IMR-90 (cell line): ENCODE measurements at places on chromosomes 3 and 15. TPM values are rescaled to one million over a fixed set of nuclear protein-coding genes. Genes with fewer than 3 reads are reported as not detected.

Gene PLA2G4F
- not detected in 2 replicates for total RNA-seq

Gene IL1RAP
- 9.4 and 11.3 TPM in 2 replicates for total RNA-seq

Gene CMSS1
- total RNA-seq = 13.6 and 18.1 TPM in 2 replicates

Gene NMNAT3
- total RNA-seq = under 0.01 and 0.36 TPM in 2 replicates

Gene TNNC1
- total RNA-seq = 1.1 and 1.3 TPM in 2 replicates

Gene SPSB4
- not detected in 2 replicates for total RNA-seq

Gene MME
- 19.4 and 22.8 TPM in 2 replicates for total RNA-seq

Gene MYLK
- total RNA-seq = 484 and 521 TPM in 2 replicates

Gene GUCA1C
- total RNA-seq = not detected in 2 replicates

Gene RPP25
- under 0.01 and 0.18 TPM in 2 replicates for total RNA-seq

Gene SNTN
- not detected in 2 replicates for total RNA-seq

Gene TRPM1
- total RNA-seq = 0.28 TPM in 1 of 2 replicates, not detected in the other

Gene GRIP2
- total RNA-seq = under 0.01 TPM in 1 of 2 replicates, not detected in the other

Gene SLC24A5
- not detected in 2 replicates for total RNA-seq

Gene CXCR6
- total RNA-seq = under 0.01 TPM in 1 of 2 replicates, not detected in the other

Gene ZKSCAN7
- total RNA-seq = 4.7 TPM in 2 replicates

Gene ZNF385D
- total RNA-seq = 0.18 and 0.28 TPM in 2 replicates

Gene OR5K1
- not detected in 2 replicates for total RNA-seq

Gene CPLX3
- total RNA-seq = not detected in 2 replicates

Gene PLCD1
- 15.0 and 16.3 TPM in 2 replicates for total RNA-seq

Gene SLC6A20
- not detected in 2 replicates for total RNA-seq

Gene EHD4
- total RNA-seq = 26.4 and 29.0 TPM in 2 replicates

Gene SUSD5
- total RNA-seq = 2.9 and 3.9 TPM in 2 replicates

Gene NOX5
- under 0.01 TPM in 1 of 2 replicates, not detected in the other for total RNA-seq

Gene TM6SF1
- total RNA-seq = 1.6 and 1.9 TPM in 2 replicates

Gene TMEM40
- total RNA-seq = not detected in 2 replicates

Gene XIRP1
- total RNA-seq = under 0.01 TPM in 2 replicates

Gene SUCNR1
- not detected in 2 replicates for total RNA-seq

Gene PGBD4
- total RNA-seq = 1.3 and 1.9 TPM in 2 replicates

Gene COL7A1
- 3.1 and 4.1 TPM in 2 replicates for total RNA-seq

Gene KNG1
- not detected in 2 replicates for total RNA-seq

Gene LINGO1
- total RNA-seq = not detected in 2 replicates

Gene WWTR1
- 30.3 and 38.9 TPM in 2 replicates for total RNA-seq

Gene EEFSEC
- 4.4 and 4.5 TPM in 2 replicates for total RNA-seq

Gene ISLR
- under 0.01 TPM in 2 replicates for total RNA-seq

Gene TMEM212
- total RNA-seq = not detected in 2 replicates

Gene EPHA6
- total RNA-seq = not detected in 2 replicates

Gene GNAI2
- 816 and 867 TPM in 2 replicates for total RNA-seq

Gene ZNF619
- total RNA-seq = 4.2 and 4.8 TPM in 2 replicates

Gene MORC1
- total RNA-seq = not detected in 2 replicates

Gene GDPGP1
- 3.9 and 4.1 TPM in 2 replicates for total RNA-seq

Gene CSTA
- total RNA-seq = not detected in 2 replicates

Gene RTP4
- total RNA-seq = not detected in 2 replicates

Gene SLC22A13
- total RNA-seq = under 0.01 TPM in 2 replicates

Gene NRROS
- under 0.01 TPM in 1 of 2 replicates, not detected in the other for total RNA-seq

Gene MCF2L2
- under 0.01 TPM in 1 of 2 replicates, not detected in the other for total RNA-seq

Gene MRAS
- total RNA-seq = 56.1 and 59.3 TPM in 2 replicates

Gene GPR171
- not detected in 2 replicates for total RNA-seq

Gene IL16
- total RNA-seq = under 0.01 and 0.18 TPM in 2 replicates

Gene HYAL1
- total RNA-seq = under 0.01 and 0.36 TPM in 2 replicates

Gene WNT7A
- total RNA-seq = not detected in 2 replicates

Gene FBN1
- total RNA-seq = 283 and 326 TPM in 2 replicates

Gene ZNF860
- 0.18 and 0.56 TPM in 2 replicates for total RNA-seq

Gene GPR62
- total RNA-seq = under 0.01 TPM in 1 of 2 replicates, not detected in the other

Gene POLQ
- total RNA-seq = 5.0 and 7.5 TPM in 2 replicates

Gene PDHB
- total RNA-seq = 73.5 and 86.9 TPM in 2 replicates

Gene FEZF2
- total RNA-seq = not detected in 2 replicates

Gene COL6A5
- not detected in 2 replicates for total RNA-seq

Gene SNAPC5
- 26.3 and 40.8 TPM in 2 replicates for total RNA-seq
